Stimulated activated CD4-positive, alpha-beta T cell treated with anti-CD3 and anti-CD28 coated beads, Interleukin-2, amount 100 ng/mL, for 24 hours (primary cell): ENCODE measurements at places on chromosomes 13 and 19.

DNA sequence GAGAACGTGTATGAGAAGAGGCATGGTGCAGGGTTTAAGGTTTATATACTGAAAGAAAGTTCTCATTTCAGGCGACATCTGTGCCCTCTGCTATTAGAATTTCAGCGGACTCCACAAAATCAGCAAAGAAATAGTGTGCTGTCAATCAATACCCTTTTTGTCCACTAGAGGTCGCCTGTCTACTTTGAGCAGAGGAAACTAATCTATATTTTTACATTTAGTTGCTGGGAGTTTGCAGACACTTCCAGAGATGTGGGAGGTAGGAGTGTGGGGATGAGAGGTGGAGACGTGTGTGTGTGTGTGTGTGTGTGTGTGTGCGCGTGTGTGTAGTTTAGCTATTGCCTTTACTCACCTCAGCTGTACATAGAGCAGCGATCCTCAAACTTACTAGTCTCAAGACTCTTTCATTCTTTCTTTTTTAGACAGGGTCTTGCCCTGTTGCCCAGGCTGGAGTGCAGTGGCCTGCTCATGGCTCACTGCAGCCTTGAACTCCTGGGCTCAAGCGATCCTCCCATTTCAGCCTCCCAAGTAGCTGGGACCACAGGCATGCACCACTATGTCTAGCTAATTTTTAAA lies 9.7 kb downstream of the INAFM1 start:
- no peak for DNase-seq

- peak; percentile 36 for DNase-seq
Measured at GRCh38 chr19:3573162-3573857, 566 bp downstream of the HMG20B start.

DNA sequence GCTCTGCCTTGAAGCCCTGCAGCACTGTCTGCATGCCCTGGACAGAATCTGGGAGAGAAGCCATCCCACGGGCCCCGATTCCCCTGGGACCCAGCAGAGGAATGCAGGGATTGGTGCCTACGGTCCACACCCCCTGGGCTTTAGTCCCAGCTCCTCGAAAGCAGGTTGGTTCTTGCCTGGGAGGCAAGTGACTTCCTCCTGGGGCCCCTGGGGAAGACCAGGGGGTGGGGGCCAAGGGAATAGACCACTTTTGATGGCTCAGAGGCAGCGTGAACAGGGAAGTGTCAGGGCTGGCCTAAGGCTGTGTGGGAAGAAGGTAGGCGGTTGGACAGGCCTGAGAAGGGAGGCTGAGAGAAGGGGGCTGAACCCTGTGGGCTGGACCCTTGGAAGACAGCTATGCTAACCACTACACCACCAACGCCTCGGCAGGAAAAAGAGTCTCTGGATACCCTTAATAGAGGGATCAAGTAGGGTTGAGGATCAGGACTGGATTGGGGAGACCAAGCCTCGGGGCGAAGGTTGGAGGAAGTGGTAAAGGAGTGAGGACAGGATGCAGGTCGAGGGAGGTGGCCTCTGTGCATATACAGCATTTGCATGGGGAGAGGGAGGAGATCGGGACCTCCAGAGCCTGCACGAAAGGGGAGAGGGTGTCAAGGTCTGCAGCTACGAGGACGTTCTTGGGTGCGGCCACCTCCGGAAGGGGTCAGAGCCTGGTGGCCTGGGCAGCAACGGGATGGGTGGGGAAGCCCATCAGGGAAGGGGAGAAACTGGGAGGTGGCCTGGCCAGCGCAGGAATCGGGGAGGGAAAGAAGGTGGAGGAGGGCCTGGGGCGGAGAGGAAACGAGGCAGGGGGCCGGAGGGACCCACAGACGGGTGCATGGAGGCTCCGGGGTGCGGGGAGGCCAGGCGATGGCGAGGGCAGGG lies 709 bp downstream of the DPP9 start:
- DNase-seq = peak; percentile 20

DNA sequence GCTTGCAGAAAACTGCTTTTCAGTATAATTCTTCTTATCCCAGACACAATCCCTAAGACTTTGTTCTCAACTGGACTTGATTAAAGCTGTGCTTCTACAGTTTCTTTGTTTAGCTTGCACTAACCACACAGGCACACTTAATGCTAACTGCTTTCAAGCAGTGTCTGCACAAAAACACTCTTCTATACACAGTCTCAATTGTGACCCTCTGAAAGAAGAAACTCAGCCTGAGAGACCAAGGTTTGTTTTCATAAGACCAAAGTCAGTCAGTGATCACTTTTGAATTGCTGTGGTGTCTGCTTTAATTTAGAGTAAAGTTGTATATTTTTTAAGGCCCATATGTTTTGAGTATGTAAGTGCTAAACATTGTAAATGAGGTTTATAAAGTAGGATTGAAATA lies 431.2 kb downstream of the KCTD12 start:
- no peak for DNase-seq

GRCh38 chr19:9485140-9485539 lies 13.3 kb downstream of the ZNF560 start:
- DNase-seq = no peak

- peak; percentile 56 for DNase-seq
Measured at GRCh38 chr19:3234800-3235199, 10.3 kb downstream of the CELF5 start.

DNA sequence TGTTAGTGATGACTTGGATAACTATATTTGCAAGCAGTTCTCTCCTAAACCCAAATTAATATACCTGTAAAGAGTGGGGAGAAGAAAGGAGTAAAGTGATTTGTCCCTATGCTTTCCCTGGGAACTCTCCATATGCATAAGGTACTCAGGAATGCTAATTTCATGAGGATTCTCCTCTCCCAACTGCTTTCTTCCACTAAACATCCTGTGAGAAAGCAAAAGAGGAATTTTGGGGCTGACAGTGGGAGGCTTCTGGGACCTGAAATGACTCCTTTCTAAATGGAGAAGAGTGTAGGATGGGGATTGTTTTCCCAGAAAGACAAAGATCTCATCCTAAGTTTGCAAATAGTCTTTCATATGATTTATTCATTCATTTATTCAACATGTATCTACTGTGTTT lies 250.5 kb downstream of the TDRD3 start:
- DNase-seq = no peak

DNA sequence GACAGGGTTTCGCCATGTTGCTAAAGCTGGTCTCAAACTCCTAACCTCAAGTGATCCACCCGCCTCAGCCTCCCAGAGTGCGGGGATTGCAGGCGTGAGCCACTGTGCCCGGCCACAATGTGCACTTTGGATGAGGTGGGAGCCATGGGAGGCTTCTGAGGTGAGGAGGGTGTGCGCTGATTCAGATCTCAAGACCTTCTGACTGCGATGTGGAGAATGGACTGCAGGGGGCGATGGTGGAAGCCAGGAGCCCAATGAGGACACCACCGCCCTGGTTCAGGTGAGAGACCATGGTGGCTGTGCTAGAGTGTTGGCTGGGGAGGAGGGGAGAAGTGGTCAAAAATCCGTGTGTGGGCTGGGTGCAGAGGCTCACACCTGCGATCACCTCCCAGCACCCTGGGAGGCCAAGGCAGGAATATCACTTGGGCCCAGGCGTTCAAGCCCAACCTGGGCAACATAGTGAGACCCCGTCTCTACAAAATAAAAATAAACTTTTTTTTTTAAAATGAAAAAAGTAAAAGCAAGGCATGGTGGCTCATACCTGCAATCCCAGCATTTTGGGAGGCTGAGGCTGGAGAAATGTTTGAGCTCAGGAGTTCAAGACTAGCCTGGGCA lies 5.6 kb downstream of the INAFM1 start:
- peak; percentile 74 for DNase-seq

DNA sequence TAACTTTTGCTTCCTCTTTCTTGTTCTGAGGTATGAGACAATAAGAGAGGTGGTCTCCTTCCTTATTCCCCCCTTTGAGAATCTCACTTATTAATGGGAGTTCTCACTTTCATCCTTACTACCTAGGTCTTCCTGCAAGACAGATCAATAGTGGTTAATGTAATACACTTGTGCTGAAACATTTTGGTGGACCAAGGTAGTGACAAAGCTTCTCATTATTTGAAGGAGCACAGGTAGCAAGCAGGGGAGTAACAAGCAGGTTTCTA lies 17.9 kb downstream of the ZNF700 start:
- no peak for DNase-seq

DNA sequence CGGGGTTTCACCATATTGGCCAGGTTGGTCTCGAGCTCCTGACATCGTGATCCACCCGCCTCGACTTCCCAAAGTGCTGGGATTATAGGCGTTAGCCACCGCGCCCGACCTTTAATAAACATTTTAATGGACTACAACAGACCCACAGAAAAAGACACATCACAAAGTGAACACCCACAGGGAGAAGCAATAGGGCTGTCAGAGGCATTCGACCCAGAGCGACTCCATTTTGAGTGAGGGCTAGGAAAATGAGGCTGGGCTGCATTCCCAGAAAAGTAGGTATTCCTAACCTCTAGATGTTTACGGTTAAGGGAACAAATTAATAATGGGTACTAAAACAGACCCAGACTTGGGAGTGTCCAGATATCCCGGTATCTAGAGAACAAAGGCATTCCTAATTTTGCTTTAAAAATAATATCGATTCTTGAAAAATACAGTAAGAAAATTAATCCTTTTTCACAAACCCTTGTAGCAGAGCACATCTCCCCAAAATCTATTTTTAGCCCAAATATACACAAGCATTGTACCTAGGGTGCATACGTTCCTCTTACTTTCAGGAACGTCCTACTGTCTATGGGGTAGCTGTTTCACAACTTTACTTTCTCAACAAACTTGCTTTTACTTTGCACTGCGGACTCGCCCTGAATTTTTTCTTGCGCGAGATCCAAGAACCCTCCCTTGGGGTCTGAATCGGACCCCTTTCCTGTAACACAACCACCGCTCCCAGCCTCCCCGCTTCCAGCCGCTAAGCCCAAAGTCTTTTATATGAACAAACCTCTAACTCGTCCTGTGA lies 811 bp upstream of the ZNF8 start:
- DNase-seq = no peak

DNA sequence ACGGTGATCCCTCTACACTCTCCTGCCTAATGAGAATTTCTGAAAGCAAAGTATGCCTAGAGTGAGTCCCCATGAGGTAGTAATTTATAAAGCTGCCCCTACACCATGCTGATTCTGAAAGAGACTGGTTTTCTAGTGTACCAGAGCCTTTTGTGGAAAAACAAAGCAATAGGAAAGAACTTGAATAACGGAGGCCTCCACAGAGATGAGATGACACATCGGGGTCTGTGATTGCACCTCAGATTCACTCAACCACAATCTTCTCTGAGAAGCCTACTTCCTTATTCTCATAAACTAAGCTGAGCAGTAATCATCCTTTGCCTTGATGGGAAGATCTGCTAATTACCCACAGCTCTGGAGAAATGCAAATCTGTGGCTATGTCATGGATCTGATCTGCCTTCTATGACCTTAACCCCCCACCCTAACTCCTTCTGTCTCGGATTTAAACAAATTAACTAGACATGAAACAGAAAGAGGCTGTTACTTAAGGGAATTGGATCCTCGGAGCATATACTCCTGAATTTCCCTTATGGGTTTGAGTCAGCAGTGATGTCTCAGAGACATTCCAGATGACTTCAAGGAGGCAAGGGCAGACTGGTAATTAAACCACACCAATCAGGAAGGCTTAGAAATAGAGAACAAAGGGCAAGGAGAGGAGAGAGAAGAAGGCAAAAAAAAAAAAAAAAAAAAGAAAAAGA lies 128.0 kb downstream of the DCT start:
- no peak for DNase-seq

GRCh38 chr13:27583645-27584044 lies 36.7 kb downstream of the LNX2 start:
- no peak for DNase-seq
